ENCODE measurements at places on chromosomes 7 and 10.
A peak's percentile ranks its signal among the peaks of the same experiment; 100 is the strongest.

- no peak for DNase-seq
Measured at GRCh38 chr7:150408393-150409299, 29.5 kb downstream of the ZNF775 start.

- DNase-seq: peak; percentile 81
Measured at GRCh38 chr10:35388197-35388596, 51.9 kb downstream of the CCNY start.

- DNase-seq: peak; percentile 44
Measured at GRCh38 chr7:130733931-130734814, at the start of gene KLF14. TSS of gene KLF14 (minus strand) at chr7:130734207. CDS start at chr7:130734033, 174 bp downstream.

GRCh38 chr10:10235003-10235402 is 782.7 kb upstream of the CELF2 start:
- DNase-seq: no peak

- no peak for DNase-seq
Measured at GRCh38 chr7:348962-349743, 59.2 kb downstream of the FOXL3 start.

Measured in NCI-H345 (cell line).